Activated CD4-positive, alpha-beta T cell treated with anti-CD3 and anti-CD28 coated beads for 4 hours (primary cell): ENCODE measurements at places on chromosomes 5 and 9.

GRCh38 chr9:99019510-99020331, 76.0 kb downstream of the COL15A1 start:
- no peak for DNase-seq

DNA sequence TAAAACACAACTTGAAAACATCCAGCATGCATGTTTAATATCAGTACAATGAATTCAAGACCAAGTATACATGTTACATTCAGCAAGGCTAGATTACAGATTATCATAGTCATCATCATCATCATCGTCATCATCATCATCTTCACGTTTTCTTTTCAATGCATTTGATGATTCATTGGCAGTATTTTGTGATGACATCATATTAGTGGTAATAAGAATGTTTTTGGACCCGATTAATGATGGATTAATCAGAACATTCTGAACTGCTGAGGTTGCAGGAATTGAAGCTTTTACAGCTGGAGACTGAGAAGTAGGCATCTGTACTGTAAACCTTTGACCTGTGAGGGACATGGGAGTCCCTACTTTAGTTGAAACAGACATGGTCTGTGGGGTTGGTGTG, 4.5 kb downstream of the AK6 start:
- no peak for DNase-seq

DNA sequence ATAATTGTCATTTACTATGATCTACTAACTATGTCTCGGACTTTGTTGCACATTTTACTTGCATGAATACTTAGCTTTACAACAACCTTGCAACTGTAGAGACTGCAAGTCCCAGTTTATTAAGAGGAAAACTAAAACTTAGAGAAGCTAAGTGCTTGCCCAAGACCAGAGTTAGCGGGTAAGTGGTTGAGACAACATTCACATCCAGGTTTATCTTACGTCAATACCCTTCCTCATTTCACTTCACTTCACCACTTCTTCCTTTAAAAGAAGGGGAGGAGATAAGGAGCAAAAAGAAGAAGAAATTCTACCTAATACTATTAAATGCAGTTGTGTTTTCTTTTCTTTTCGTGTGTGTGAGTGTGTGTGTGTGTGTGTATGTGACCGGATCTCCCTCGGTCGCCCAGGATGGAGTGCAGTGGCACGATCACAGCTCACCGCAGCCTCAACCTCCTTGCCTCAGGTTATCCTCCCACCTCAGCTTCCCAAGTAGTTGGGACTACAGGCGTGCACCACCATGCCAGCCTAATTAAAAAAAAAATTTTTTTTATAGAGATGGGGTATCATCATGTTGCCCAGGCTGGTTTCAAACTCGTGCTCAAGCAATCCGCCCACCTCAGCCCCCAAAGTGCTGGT, 37.4 kb downstream of the MEGF9 start:
- no peak for DNase-seq

DNA sequence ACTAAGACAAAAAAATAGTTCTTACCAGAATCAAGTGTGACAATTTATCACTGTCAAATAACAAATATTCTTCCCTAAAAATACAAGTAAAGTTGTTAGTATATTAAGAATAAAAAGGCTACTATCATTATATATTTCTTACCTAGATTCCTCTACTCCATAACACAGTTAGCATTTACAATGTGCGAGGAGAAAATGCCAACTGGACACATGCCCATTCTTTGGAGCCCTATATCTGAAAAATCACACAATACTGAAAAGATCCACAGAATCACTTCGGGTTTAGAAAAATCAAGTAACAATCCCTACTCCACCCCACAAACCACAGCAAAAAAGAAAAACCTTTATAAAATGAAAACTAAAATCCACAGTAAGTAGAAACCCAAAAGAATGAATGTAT, 70.9 kb downstream of the PKD2L2 start:
- DNase-seq: no peak
